ENCODE measurements at places on chromosomes 3 and 15.
A peak's percentile ranks its signal among the peaks of the same experiment; 100 is the strongest.

DNA sequence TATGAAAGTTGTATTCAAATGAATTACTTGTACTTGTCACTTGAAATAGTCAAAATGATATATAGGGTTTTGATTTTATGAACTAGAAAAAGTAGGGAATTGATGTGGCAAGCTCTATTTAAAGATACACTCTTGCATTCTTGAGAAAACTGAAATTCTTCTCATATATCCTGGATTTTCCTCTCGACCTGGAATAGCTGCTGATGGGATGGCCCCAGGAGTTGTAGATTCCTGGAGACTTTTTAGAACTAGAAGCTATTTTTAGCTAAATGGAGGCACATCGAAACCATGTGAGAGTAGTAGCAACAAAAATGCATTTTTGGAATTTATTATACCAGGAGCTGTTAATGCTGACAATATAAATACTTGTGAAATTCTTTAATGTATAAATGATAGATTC lies 125.9 kb downstream of the LEKR1 start:
- no peaks in the 10 kb centered on the region for H3K4me1 ChIP-seq
- no peak for DNase-seq
- H3K27me3 ChIP-seq: no peaks in the 10 kb centered on the region
- H3K27ac ChIP-seq: no peak overlapping the region
- H3K4me3 ChIP-seq: no peak overlapping the region

DNA sequence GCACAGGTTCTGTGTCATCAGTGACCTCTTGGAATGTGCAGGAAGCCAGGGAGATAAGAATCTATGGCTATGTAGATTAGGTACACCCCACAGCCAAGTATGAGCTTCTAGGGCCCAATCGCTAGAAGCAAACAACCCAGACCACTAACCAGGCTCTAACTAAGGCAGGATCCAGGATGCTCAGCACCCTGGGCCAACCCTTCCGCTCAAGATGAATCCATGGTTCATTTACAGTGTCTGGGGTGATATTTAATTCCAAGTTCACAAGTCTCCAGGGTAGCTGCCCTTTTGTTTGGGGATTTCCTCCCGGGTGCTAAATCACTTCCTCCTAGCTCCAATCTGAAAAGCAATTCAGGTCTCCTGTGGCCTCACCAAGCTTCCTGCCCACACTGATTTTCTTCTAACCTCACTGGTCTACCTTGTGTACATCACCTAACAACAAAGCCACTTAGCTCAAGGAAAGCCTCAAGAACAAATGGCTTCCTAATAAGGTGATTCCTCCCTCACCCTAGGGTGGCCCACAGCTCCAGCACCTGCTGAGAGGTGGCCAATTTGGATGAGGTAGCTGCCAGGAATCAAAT lies 2.4 kb downstream of the EHD4 start:
- peaks cover 12% of the 10 kb centered on the region for H3K4me1 ChIP-seq
- H3K27me3 ChIP-seq: no peaks in the 10 kb centered on the region
- H3K27ac ChIP-seq: peak overlapping the region; percentile 81
- H3K4me3 ChIP-seq: no peak overlapping the region
- DNase-seq: no peak

DNA sequence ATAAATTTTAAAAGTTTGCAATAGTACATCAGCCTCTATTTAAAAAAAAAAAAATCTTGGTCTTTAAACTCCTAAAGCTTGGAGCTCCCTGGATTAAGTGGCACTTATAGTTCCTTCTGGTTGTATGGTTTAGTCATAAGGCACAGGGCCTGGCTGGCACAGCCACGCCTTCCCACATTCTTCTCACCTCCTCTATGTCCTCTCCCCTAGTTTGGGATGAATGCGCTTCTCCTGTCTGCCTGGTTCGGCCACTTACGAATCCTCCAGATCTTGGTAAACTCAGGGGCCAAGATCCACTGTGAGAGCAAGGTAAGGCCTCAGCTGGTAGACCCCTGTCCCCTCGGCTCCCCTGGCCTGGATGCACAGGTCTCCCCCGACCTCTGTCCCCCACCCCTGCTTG lies 10.0 kb downstream of the ANKDD1A start:
- DNase-seq: no peak
- no peak overlapping the region for H3K4me3 ChIP-seq
- no peaks in the 10 kb centered on the region for H3K27me3 ChIP-seq
- no peaks in the 10 kb centered on the region for H3K4me1 ChIP-seq
- no peak overlapping the region for H3K27ac ChIP-seq
- H3K36me3 ChIP-seq: no peaks in the 10 kb centered on the region

GRCh38 chr3:102200126-102200525 lies 234.7 kb upstream of the ZPLD1 start:
- H3K27ac ChIP-seq: no peak overlapping the region
- no peak for DNase-seq
- H3K4me3 ChIP-seq: no peak overlapping the region
- no peaks in the 10 kb centered on the region for H3K27me3 ChIP-seq
- peaks cover 3% of the 10 kb centered on the region for H3K4me1 ChIP-seq
- no peaks in the 10 kb centered on the region for H3K36me3 ChIP-seq

- H3K27me3 ChIP-seq: peaks cover 7% of the 10 kb centered on the region
- no peak overlapping the region for H3K27ac ChIP-seq
- no peak overlapping the region for H3K4me3 ChIP-seq
- no peak for DNase-seq
- no peaks in the 10 kb centered on the region for H3K4me1 ChIP-seq
- H3K36me3 ChIP-seq: no peaks in the 10 kb centered on the region
Measured at GRCh38 chr3:126406389-126407296, 11.9 kb downstream of the CFAP100 start.

- H3K36me3 ChIP-seq: no peaks in the 10 kb centered on the region
- H3K27me3 ChIP-seq: peaks cover 71% of the 10 kb centered on the region
- peaks cover 2% of the 10 kb centered on the region for H3K4me1 ChIP-seq
Measured at GRCh38 chr3:186361762-186362536, at the start of gene DGKG. Gene DGKG (minus strand): TSS chr3:186362234. CDS start chr3:186320459, 41,775 bp downstream.

- no peak overlapping the region for H3K4me3 ChIP-seq
- no peaks in the 10 kb centered on the region for H3K27me3 ChIP-seq
- no peaks in the 10 kb centered on the region for H3K36me3 ChIP-seq
- H3K27ac ChIP-seq: no peak overlapping the region
Measured at GRCh38 chr3:143536817-143537535, 311.3 kb downstream of the SLC9A9 start.

- H3K27ac ChIP-seq: no peak overlapping the region
- no peak overlapping the region for H3K4me3 ChIP-seq
- H3K27me3 ChIP-seq: no peaks in the 10 kb centered on the region
- H3K36me3 ChIP-seq: peaks cover 4% of the 10 kb centered on the region
- peaks cover 8% of the 10 kb centered on the region for H3K4me1 ChIP-seq
Measured at GRCh38 chr15:88904624-88905327, 8.4 kb downstream of the MFGE8 start.

- DNase-seq: peak; percentile 86
- peaks cover 38% of the 10 kb centered on the region for H3K4me1 ChIP-seq
- H3K27me3 ChIP-seq: no peaks in the 10 kb centered on the region
- no peak overlapping the region for H3K4me3 ChIP-seq
Measured at GRCh38 chr3:103052236-103052830, 617.5 kb downstream of the ZPLD1 start.

GRCh38 chr3:179151474-179151873 lies 3.3 kb downstream of the PIK3CA start:
- no peak overlapping the region for H3K27ac ChIP-seq
- no peak for DNase-seq
- H3K4me1 ChIP-seq: no peaks in the 10 kb centered on the region
- H3K36me3 ChIP-seq: no peaks in the 10 kb centered on the region
- H3K27me3 ChIP-seq: no peaks in the 10 kb centered on the region

- peaks cover 13% of the 10 kb centered on the region for H3K4me1 ChIP-seq
- H3K27ac ChIP-seq: no peak overlapping the region
Measured at GRCh38 chr3:127746400-127747057, 73.8 kb downstream of the ABTB1 start.

GRCh38 chr15:74240897-74241614 lies 4.9 kb downstream of the CCDC33 start:
- DNase-seq: no peak
- no peaks in the 10 kb centered on the region for H3K36me3 ChIP-seq
- H3K4me1 ChIP-seq: peaks cover 26% of the 10 kb centered on the region
- peaks cover 11% of the 10 kb centered on the region for H3K27me3 ChIP-seq
- no peak overlapping the region for H3K4me3 ChIP-seq

DNA sequence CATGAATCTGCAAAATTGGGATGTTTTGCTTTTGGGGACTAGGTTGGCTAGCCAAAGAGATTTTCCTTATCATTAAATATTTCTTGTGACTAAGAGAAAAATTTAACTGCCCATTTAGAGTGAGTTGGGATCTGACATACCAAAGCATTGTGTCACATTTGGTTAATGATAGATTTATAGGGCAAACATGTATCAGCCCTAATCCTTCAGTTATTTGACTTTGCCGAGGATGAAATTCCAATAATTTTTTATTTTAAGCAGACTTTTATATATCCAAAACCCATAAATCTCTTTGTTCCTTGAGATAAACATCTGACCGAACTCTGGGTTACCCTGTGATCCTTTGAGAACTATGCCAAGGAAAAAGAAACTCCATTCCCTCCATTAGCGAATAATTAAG lies 218.9 kb downstream of the CDIN1 start:
- H3K36me3 ChIP-seq: no peaks in the 10 kb centered on the region
- no peak overlapping the region for H3K4me3 ChIP-seq
- H3K27me3 ChIP-seq: no peaks in the 10 kb centered on the region
- H3K4me1 ChIP-seq: peaks cover 7% of the 10 kb centered on the region
- DNase-seq: no peak

DNA sequence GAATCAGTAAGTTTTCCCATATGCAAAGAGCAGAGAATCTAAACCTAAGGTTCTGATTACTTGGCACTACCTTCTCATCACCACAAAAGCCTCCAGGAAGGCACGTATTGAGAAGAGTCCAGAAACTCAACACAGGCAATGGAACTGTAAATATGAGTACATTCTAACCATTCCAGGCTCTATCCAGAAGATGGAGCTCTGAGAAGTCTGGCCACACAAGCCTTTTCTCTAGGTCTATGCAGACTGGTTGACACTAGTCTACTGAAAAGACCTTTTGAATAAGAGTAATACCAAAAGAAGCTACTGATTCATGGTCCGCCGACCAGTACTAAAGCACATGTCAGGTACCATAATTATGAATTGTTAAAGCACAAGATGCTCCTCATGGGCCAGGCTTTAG lies 12.2 kb upstream of the NCKIPSD start:
- no peak overlapping the region for H3K4me3 ChIP-seq
- peaks cover 6% of the 10 kb centered on the region for H3K4me1 ChIP-seq
- no peak overlapping the region for H3K27ac ChIP-seq
- no peak for DNase-seq

- no peak overlapping the region for H3K4me3 ChIP-seq
- H3K27me3 ChIP-seq: no peaks in the 10 kb centered on the region
- H3K27ac ChIP-seq: no peak overlapping the region
- peaks cover 7% of the 10 kb centered on the region for H3K4me1 ChIP-seq
Measured at GRCh38 chr3:141452045-141452444, 34.8 kb upstream of the RASA2 start.

- no peak for DNase-seq
- H3K4me3 ChIP-seq: no peak overlapping the region
- H3K27ac ChIP-seq: no peak overlapping the region
- peaks cover 2% of the 10 kb centered on the region for H3K36me3 ChIP-seq
- no peaks in the 10 kb centered on the region for H3K4me1 ChIP-seq
Measured at GRCh38 chr15:37090543-37091175, 9.7 kb downstream of the MEIS2 start.

DNA sequence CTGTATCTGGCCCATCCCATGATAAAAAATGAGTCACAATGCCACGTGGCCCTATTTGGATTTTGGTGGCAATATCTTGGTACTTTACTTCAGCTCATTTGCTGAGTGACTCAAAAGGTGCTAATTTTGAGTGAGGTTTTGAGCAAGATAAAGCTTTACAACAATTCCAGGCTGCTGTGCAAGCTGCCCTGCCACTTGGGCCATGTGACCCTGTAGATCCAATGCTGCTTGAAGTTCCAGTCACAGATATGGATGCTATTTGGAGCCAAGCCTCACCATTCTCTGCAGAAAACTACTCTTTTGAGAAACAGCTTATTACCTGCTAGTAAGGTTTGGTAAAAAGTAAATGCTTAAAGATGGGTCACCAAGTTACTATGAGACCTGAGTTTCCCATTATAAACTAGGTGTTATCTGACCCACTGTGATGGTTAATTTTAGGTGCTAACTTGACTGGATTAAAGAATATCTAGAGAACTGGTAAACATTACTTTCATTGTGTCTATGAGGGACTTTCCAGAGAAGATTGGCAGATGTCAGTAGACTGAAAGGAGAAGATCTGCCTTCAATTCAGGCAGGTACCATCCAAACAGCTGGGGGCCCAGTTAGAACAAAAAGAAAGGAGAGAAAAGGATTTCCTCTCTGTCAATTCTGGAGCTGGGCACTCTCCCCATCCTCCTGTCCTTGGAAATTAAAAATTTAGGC lies 1083.9 kb downstream of the DIPK2A start:
- no peaks in the 10 kb centered on the region for H3K36me3 ChIP-seq
- H3K27ac ChIP-seq: no peak overlapping the region
- H3K27me3 ChIP-seq: no peaks in the 10 kb centered on the region

GRCh38 chr3:156787926-156788663 lies 38.1 kb upstream of the LEKR1 start:
- no peak overlapping the region for H3K27ac ChIP-seq
- no peak for DNase-seq
- H3K4me3 ChIP-seq: no peak overlapping the region
- no peaks in the 10 kb centered on the region for H3K36me3 ChIP-seq
- no peaks in the 10 kb centered on the region for H3K27me3 ChIP-seq
- no peaks in the 10 kb centered on the region for H3K4me1 ChIP-seq

Measured in large intestine (tissue), 12 donors.